ENCODE measurements at places on chromosomes 12 and 14.

GRCh38 chr14:38505221-38505972 is 249.5 kb upstream of the CLEC14A start:
- no peak for DNase-seq

DNA sequence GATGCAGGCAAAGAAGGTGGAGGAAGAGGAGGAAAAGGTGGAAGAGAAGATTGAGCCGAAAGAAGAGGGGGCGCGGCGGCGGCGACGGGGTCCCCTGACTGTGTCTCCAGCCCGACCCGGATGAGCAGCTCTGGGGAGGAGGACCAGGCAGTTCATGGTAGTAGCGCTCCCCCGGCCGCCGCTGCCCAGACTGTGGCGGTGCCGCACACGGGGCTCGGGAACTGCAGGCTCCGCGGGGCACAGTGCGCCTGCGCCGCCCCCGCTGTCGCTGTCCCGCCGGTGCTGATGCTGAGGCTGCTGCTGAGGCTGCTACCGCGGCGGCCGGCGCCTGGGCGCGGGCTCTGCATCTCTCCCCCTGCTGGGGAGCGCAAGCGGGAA is at the start of gene KCNH5:
Gene KCNH5 (minus strand): TSS at position 225 of the 378 bp plus-strand sequence. CDS start 272 bp downstream, outside the sequence.
- peak; percentile 84 for DNase-seq

- peak; percentile 56 for DNase-seq
Measured at GRCh38 chr14:51455041-51455835, 196.5 kb upstream of the FRMD6 start.

DNA sequence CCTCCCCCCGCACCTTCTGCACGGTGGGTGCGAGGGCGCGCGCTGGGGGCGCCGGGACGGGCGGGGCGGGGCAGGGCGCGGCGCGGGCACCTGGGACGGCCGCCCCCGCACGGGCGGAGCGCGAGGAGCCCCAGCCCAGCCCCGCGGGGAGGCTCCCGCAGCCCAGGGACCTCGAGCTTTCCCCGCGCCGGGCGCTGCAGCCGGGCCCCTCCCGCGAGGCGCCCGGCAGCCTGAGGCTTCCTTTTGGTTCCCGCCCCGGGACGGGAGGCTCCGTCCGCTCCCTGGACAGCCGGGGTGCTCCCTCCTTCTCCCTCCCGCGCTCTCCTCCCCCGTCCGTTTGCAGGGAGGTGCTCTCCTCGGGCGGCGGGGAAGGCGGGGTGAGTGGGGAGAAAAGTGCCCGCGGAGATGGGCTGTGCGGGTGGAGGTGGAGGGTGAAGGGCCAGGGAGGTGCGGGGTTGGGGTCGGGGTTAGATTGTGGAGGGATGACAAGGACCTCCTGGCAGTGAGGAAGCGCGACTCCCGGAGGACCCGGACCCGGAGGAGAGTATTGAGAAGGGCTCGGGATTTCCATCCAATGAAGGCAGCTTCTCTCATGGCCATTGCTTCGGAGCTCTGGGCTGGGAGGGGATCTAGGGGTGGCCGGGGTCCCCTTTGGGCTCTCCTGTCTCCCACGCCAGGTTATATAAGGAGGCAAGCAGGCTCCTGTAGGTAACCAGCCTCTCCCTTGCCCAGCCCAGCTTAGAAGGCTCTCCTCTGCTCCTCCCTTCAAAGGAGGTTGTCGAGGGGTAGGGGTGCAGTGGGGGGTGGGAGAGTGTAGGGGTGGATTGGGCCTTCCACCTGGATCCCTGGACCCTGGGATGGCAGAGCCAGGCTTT is 645 bp downstream of the JDP2 start:
- no peak for DNase-seq

GRCh38 chr12:117044311-117044710 is 54.9 kb downstream of the TESC start:
- no peak for DNase-seq

DNA sequence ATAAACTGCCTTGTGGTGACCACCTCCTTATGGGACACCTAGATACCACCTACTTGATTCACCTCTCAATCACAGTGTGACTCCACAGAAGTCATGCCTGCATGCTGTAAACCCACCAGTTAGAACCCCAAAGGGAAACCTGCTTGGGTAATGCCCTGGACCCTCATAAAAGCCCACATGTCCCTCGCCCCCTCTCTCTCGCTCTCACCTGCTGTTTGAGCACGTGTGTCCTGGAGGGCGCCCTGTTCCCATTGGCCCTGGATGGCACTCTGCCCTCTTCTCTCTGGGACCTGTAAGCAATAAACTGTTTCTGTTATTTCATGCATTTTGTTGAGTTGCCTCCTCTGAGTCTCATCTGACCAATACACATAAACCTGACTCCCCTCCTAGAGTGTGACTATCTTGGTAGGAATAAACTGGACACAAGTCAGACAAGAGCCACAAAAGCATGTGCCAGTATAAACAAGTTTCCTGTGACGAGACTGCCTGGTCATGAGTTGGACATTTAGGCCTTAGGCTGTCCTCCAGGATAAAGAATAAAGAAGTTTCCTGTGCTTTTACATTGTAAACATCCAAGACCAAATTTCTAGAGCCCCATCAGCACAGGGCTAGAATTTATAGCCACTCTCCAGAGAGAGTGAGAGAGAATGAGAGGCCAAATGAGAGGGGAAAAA is 8.6 kb downstream of the IFI27L2 start:
- no peak for DNase-seq

Measured in NCI-H2171 treated with DMSO at 0.1 percent for 48 hours (cell line).